SK-N-SH (cell line): ENCODE measurements at places on chromosomes 6 and 20. TPM values are rescaled to one million over a fixed set of nuclear protein-coding genes. Genes with fewer than 3 reads are reported as not detected.

The ADGRG6 gene
- polyA plus RNA-seq, result 61.5 and 91.8 TPM in 2 replicates

The ETV7 gene
- polyA plus RNA-seq, result 0.31 and 0.39 TPM in 2 replicates

The ADAM33 gene
- 4.8 and 5.0 TPM in 2 replicates for polyA plus RNA-seq

The GRIK2 gene
- polyA plus RNA-seq, result 0.26 and 0.30 TPM in 2 replicates

The SLC2A4RG gene
- 75.5 and 90.9 TPM in 2 replicates for polyA plus RNA-seq

The WFDC12 gene
- polyA plus RNA-seq, result not detected in 2 replicates

The SLC32A1 gene
- not detected in 2 replicates for polyA plus RNA-seq

The PNRC1 gene
- polyA plus RNA-seq, result 6.7 and 7.8 TPM in 2 replicates

The PDYN gene
- polyA plus RNA-seq, result not detected in 2 replicates

The ADGRB3 gene
- polyA plus RNA-seq, result 0.12 and 0.18 TPM in 2 replicates

The CD109 gene
- polyA plus RNA-seq, result 19.7 and 27.8 TPM in 2 replicates

The SAMD5 gene
- not detected in 2 replicates for polyA plus RNA-seq

The MYLK4 gene
- polyA plus RNA-seq, result 0.16 and 0.18 TPM in 2 replicates

The CCN5 gene
- polyA plus RNA-seq, result 0.05 TPM in 2 replicates

The NOTCH4 gene
- polyA plus RNA-seq, result 2.5 and 2.8 TPM in 2 replicates

The E2F1 gene
- 12.4 and 15.0 TPM in 2 replicates for polyA plus RNA-seq

The TM9SF4 gene
- 61.0 and 67.8 TPM in 2 replicates for polyA plus RNA-seq

The FGD2 gene
- polyA plus RNA-seq, result not detected in 2 replicates

The IL17F gene
- polyA plus RNA-seq, result not detected in 2 replicates

The ELOVL4 gene
- polyA plus RNA-seq, result 1.6 and 1.9 TPM in 2 replicates

The PSORS1C1 gene
- polyA plus RNA-seq, result 3.0 and 3.1 TPM in 2 replicates

The GLP1R gene
- polyA plus RNA-seq, result not detected in 2 replicates

The SENP6 gene
- polyA plus RNA-seq, result 16.2 and 18.7 TPM in 2 replicates

The ACTL10 gene
- polyA plus RNA-seq, result 0.19 and 0.25 TPM in 2 replicates

The SAPCD1 gene
- polyA plus RNA-seq, result 5.9 and 6.3 TPM in 2 replicates

The GPR6 gene
- not detected in 2 replicates for polyA plus RNA-seq

The MARCKS gene
- 54.4 and 61.4 TPM in 2 replicates for polyA plus RNA-seq

The PXDC1 gene
- 14.1 and 14.5 TPM in 2 replicates for polyA plus RNA-seq

The VGLL2 gene
- polyA plus RNA-seq, result 0.02 TPM in 1 of 2 replicates, not detected in the other

The HTR1E gene
- polyA plus RNA-seq, result 0.02 and 0.03 TPM in 2 replicates

The CST7 gene
- polyA plus RNA-seq, result 0.07 and 0.08 TPM in 2 replicates

The SIRPD gene
- not detected in 2 replicates for polyA plus RNA-seq

The GNMT gene
- polyA plus RNA-seq, result 1.4 and 2.0 TPM in 2 replicates

The ANKRD66 gene
- not detected in 2 replicates for polyA plus RNA-seq

The TREM1 gene
- polyA plus RNA-seq, result not detected in 2 replicates

The TRIM31 gene
- polyA plus RNA-seq, result not detected in 2 replicates

The PGC gene
- not detected in 2 replicates for polyA plus RNA-seq

The HRH3 gene
- 0.02 TPM in 2 replicates for polyA plus RNA-seq

The RBBP8NL gene
- polyA plus RNA-seq, result not detected in 2 replicates

The CD24 gene
- polyA plus RNA-seq, result 1.9 and 5.9 TPM in 2 replicates

The GDAP1L1 gene
- 0.30 and 0.55 TPM in 2 replicates for polyA plus RNA-seq

The RGS17 gene
- 1.3 and 1.4 TPM in 2 replicates for polyA plus RNA-seq

The OXT gene
- not detected in 2 replicates for polyA plus RNA-seq

The MLN gene
- polyA plus RNA-seq, result not detected in 2 replicates
